CD4-positive, alpha-beta T cell (primary cell): ENCODE measurements at places on chromosomes 7 and 10.

DNA sequence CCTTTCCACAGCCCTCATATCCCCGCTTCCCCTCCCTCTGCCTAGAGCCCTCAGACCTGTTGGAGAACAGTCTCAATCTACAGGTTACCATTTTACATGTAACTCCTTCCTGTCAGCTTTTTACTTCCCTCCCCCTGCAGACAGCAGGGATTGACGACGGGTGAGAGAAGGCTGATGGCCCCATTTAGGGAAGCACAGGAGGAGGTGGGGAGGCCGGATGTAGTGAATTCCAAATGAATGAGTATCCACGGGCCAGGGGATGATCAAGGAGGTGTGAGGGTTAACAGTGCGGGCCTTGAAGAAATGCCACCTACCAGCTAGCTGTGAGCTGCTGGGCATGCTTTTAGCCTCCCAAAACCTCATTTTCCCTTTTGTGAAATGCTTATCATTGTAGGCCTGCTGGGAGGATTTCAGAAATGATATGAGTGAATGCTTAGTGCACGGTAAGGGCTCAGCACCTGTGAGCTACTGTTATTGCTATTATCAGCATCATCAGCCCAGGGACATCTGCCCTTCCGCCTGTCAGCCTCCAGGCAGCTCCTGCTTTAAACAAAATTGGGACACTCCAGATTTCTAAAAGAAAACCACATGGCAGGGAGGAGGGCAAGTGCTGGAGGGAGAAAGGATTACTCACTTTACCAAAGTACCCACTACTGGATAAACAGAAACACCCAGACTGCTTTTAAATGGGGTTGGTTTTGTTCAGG, 6.5 kb upstream of the NANOS1 start:
- no peak for DNase-seq

GRCh38 chr10:103921248-103921647, 3.3 kb upstream of the STN1 start:
- DNase-seq, result no peak

GRCh38 chr10:59891349-59891748, 15.0 kb downstream of the CCDC6 start:
- no peak for DNase-seq

DNA sequence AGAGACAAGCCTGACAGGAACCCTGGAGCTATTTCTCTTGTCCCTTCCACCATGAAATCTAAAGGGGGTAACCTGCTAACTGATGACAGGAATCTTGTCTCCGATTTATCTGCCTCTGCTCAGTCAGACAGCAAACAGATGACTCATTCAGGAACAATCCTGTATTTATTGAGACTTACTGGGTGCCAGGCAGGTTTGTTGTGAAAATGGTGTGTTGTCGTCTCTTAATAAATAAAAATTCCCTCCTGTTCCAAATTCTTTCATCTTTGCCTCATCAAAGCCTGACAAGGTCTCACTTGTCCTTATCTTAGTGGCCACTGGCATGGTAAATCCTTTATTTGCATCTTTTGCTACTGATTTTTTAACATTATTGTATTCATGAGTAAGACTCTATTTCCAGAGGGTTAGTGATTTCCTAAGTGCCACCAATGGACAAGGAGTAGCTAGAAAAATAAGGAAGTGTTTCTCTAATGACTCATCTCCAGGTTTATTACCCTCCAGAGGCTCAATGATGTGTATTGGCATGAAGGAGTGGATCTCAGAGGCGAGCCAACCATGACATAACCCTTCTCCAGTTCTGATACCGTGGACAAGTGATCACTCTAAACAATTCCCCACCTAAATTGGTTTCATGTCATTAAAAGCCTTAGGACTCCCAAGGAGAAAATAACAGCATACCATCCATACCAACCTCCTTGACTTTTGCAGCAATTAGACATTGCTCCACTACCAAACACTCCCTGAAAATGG, 724.0 kb downstream of the GRID1 start:
- DNase-seq, result no peak

DNA sequence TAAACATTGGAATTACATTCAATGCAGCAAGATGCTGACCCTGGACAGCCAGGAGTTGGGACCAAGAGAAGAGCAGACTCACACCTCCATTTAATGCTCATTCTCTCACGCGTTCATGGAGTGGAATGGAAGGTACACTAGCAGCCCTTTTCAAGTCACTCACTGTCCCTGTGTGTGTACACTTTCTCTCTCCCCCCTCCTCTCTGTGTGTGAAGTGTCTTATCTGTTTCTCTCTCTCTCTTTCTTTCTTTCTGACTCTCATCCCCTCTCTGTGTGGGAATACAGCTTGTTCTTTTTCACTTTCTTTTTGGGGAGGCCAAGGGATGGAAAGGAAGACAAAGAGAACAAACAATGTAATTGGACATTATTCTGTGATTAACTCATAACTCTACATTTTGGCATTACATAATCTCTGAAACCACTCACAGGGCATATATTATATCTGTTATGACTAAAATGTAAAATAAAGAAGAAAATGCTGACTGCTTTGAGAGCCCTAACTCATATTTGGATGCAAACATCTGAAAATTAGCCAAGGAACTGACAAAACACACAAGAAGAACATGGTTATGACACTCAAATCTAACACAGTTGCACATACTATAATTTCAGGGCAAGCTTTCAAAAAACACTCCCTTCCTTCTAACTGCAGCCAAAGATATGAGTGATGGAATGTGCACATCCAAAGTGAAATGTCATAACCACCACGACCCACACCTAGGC, 188.8 kb downstream of the PARD3 start:
- DNase-seq, result no peak

GRCh38 chr7:3267966-3268690, 32.9 kb upstream of the SDK1 start:
- no peak for DNase-seq

- no peak for DNase-seq
These were observed 7.9 kb downstream of the NUDT13 start for GRCh38 chr10:73117976-73118743.

DNA sequence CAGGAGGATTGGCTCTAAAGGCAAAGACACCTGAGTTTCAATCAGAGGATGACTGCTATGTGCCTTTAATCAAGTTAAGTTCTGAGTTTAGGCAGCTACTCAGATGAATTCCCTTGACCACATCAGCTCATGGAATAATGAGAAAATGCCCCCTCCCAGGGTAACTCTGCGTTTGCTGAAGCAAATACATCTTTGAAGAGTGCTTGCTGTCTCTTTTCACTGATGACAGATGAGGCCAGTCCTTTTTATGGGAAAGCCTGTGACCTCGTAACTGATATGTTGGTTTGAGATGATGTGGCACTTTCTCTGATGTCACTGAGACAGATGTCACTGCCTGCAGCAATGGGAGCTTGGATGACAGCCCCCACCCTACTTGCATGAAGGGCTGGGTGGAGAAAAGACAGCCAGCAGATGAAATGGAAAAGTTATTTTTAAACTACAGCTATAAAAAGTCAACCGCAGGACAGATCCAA, 43.7 kb upstream of the DGKI start:
- DNase-seq, result no peak

GRCh38 chr7:4444106-4444505, 238.0 kb upstream of the FOXK1 start:
- DNase-seq, result no peak

DNA sequence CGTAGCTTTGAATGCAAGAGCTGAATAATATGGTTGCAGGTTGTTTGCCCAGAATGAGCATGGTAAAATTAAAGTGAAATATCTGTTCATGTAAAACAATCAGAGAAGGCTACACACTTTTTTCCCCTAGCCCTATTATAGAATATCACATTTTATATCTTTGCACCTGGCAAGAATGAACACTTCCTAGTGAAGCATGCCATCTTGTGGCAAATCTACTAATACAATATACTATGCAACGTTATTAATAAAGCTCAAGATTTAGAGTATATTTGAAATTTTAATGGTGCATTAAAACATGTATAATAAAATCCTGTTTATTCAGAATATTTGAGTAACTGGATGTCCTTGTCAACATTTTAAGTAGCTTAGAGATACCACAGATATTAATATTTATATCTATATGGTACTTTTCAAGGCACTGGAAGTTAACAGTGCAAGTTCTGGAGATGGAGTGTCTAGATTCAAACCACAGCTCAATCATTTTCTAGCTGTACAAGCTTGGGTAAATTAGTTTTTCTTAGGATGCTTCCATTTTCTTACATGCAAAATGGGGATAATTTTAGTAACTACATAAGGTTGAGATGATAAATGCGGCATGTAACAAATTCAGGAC, 643.1 kb upstream of the SEMA3D start:
- DNase-seq, result no peak

DNA sequence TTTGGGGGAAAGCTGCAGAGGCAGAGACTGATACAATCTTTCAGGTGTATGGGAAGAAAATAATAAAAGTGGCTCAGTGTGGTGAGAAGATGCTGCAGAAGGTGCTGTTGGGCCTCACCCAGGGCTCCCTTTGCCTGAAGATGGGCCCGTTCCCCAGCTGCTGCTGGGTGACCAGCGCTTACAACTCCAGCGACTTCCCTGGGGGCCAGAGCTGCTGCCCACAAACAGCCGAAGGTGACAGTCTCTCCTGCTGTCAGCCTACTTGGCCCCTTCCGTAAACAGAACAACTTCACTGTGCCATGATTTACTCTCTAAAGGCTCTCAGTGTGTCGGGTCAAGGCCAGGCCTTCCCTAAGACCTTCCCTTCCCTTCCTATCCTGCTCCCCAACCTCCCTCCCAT, 93.6 kb upstream of the PCBD1 start:
- DNase-seq, result no peak

DNA sequence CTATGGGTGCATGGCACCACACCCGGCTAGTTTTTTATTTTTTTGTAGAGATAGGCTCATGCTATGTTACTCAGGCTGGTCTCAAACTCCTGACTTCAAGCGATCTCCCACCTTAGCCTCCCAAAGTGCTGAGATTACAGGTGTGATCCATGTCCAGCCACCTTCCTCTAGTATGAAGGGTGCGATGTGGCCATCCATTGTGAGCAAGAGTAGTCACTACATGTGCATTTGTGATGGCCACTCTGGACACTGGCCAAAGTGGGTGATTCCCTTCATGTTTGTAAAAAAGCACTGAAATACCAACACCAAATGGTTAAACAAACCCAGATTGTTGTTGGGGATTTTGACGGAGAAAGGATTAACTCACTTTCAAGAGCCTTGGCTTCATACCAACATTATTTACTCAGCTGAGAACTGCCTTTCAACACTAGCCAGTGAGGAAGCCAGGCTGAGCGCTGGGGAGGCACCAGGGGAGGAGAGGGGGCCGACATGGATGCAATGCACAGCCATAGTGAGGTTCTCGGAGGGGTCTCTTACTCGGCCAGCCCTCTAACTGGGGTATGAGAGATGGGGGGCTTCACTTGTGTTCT, 198.1 kb upstream of the LYZL2 start:
- DNase-seq, result no peak

- DNase-seq, result no peak
These were observed 677.5 kb upstream of the C7orf33 start for GRCh38 chr7:147912946-147913638.

GRCh38 chr7:111229916-111230315, 139.0 kb downstream of the LRRN3 start:
- DNase-seq, result no peak

DNA sequence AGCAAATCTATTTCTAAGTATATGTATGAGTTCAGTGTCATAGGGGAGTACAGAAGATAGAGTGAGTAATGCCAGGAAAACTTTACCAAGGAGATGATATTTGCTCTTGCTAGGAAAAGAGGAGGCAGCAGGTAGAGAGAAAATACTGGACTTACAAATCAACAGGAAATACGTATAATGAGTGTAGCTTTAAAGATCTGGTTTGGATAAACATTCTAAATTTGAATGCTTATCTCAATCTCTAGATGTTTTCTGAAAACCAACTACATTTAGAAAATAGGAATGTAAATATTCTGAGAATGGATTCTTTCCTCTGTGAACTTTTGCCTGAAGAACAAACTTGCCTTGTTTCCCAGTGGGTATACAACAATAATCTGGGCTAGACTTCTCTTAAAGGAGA, 46.9 kb upstream of the GNAI1 start:
- DNase-seq, result no peak

DNA sequence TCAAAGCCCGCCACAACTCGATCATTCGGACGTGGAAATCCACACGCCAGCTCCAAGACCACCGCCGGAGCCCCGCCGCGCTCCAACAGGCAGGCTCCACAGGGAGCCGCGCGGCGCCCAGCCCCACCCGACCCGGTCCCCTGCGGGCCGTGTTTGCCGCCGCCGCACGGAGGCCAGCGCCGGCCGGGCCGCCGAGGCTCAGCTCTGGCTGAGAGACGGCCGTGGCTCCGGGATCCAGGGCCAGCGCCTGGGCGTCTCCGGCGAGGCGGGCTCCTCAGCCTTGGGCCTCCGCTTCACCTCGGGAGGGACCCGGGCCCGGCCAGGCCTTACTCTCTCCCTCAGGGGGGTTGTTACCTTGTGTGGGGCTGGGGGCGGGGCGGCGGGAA, 333 bp downstream of the SMNDC1 start:
- DNase-seq, result no peak

DNA sequence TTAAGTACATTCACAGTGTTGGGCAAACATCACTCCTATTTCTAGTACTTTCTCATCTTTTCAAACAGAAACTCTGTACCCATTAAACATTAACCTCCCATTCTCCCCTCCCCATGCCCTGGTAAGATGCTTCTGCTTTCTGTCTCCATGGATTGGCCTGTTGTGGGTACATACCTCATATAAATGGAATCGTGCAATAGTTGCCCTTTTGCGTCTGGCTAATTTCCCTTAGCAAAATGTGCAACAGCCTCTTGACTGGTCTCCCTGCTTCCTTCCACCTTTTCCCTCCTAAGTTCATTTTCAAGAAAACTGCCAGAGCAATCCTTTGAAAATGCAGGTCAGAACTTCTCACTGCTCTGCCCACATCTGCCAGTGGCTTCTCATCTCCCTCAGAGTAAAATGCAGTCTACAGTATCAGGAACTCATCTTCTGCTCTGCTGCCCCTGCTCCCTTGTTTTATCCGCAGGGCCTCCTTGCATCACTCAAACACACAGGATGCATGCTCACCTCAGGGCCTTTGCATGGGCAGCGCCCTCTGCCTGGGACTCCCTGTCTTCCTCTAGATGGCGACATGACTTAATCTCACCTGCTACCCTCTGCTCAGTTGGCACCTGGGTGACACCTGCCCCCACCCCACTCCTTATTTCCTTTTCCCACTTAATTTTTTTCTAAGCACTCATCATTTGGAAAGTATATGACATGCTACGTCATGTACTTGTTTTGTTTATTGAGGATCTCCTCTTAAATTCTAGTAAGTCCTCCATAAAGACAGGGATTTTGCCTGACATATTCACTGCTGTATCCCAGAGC, 44.3 kb upstream of the ECHDC3 start:
- DNase-seq, result no peak

- no peak for DNase-seq
These were observed 171.9 kb downstream of the GRID1 start for GRCh38 chr10:86194684-86195083.

DNA sequence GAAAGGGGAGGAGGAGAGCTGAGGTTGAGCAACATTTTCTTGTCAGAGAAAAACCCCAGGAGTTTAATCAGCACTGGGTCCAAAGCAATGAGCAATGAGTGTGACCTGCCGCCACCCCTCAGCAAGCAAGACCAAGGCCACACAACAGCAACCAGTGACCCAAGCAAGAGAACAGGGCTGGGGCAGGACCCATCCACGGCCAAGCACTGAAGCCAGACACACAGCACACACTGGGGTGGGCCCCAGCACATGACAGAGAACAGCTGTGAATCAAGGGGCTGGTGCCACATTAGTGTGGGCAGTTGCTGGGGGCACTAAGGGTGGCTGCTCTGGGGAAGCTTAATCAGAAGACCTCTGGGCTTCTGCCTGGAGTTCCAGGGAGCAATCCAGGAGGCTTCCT, 16.2 kb downstream of the TMEM72 start:
- DNase-seq, result no peak

GRCh38 chr10:3452683-3453361, 280.2 kb upstream of the PITRM1 start:
- no peak for DNase-seq
